NB4 (cell line): ENCODE measurements at places on chromosomes 12 and 14.

- peak; percentile 69 for DNase-seq
Observed at GRCh38 chr12:662566-663292, 516 bp downstream of the NINJ2 start.

DNA sequence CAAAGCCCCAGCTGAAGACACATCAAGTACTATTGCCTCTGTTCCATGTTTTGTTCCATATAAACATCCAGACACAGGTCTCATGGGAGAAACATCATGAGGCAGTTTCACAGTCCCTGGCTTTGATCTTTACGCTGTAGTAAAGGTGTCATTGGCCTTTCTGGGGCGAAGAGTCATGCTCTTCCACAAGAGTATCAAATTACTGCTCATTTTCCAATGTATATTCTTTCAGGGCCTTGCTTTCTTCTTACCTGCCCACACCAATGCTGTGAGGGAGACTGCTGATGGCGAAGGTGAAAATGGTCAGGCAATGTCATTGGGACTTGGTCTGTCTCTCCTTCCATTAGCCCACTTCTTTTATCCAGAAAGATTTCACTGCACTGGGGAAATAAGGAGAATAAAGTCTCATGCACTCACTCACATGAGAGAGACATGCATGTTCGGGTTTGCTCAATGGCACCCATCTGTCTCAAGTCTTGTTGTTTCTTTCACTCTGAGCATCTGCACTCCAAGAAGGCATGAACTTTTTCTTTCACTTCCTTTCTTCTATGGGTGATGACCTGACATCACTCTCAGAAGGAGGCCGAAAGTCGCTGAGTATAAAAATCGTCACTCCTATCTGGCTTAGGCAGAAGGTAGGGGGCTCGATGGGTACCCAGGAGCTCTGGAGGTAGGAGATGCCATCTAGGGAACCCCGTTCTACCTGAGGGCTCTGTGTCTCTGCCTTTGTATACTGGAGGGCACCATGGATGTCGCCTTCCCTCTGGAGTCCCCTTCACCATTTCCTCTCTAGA is 1.3 kb upstream of the JDP2 start:
- DNase-seq = peak; percentile 28

DNA sequence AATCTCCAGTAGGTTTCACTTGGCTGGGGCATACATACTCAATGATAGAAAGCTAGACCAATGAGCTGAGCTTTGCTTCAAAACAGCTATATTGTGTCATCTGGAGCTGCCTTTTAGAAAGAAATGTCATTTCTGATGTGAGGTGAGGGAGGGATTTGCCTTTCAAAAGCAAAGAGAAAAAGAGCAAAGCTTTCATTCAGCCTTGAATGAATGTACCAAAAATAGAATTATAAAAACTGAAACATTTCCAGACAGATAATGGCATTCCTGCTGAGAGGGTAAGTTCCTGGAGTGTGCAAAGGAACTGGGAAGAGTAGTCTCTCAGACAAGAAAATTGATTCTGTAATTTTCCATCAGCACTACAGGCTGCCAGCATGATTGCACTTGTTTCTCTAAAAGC is 710.0 kb downstream of the LRFN5 start:
- DNase-seq = no peak

DNA sequence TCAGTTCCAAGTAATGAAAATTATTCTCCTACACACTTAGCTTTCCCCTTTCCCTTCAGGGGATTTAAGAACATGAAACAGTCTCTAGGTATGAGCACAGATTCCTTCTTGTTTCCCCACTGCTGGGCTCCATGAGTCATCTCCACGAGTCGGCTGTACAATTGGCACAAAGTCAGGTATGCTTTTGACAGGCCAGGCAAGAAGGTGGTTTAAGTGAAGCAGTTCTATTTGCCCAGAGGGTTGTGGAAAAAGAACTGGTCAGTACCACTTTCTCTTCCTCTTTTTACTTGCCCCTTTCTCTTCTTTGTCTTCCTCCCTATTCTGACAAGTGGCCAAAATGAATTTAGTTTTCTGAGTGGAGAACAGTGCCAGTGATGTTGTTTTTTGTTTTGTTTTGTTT is 16.3 kb downstream of the DYNC1H1 start:
- DNase-seq = peak; percentile 40

- DNase-seq = no peak
Observed at GRCh38 chr12:25200703-25201102, 5.7 kb downstream of the ETFRF1 start.

- DNase-seq = no peak
Observed at GRCh38 chr14:58297412-58297761, 968 bp upstream of the ARID4A start.

DNA sequence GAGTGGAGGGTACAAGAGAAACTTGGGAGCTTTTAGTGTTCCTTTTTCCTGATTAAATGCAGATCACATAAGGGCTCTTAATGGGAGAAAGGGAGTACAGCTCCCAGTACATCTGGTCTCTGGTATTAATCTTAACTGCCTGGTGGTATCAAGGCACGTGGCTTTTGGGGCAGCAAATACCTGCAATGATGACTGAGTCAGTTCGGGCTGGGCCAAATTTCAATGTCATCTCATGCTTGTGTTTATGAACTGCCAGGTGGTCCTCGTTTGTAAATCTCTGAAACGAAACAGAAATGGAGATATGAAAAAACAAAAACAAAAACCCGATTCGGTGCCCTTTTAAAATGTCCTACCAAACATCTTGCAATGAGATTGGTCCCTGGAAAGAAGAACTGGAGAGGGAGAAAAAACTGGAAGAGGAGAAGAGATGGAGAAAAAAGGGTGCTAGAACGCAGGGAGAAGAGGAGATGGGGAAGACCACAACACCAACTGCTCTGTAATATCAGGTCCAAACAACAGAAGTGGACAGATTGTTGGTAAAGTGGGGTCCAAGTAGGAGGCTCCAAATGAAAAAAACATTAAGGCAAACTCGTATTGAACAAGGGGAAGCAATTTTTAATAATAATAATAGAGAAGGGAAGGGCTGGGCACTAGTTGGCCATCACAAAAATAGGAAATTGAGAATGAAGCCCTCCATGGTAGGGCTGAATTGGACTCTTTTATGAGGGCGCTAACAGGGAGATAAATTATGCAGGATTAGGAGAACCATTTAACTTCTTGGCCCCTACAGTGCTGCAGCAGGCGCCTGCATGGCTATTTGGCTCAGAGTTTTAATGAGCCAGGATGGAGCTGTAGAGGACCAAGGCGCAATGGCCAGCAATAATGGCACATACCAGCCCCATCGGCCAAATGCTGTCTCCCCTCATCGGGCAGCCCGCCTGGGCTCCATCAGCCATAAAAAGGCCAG is 45.4 kb upstream of the NPFF start:
- DNase-seq = no peak

- peak; percentile 3 for DNase-seq
Observed at GRCh38 chr14:36207500-36207899, 31.0 kb upstream of the PTCSC3 start.

- no peak for DNase-seq
Observed at GRCh38 chr14:96602186-96602585, 100.0 kb downstream of the PAPOLA start.

DNA sequence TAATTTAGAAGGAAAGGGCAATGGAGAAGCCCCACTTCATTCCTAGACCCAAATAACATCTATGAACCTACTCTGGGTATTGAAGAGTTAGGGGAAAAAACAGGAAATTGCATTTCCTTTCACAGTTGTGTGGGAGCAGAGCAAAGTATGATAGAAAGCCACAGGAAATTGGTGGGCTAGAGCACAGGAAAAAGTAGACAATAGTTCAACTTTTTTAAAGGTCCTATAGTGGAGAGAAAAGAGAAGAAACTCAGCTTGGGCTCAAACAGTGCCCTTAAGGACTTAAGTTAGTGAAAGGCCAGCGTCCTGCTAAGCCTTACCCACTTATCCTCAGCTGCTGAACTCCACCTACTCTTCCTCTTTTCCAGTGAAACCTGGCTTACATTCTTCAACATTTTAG is 258.1 kb downstream of the DPY19L2 start:
- peak; percentile 87 for DNase-seq

- peak; percentile 85 for DNase-seq
Observed at GRCh38 chr14:92585981-92586937, 72.7 kb downstream of the RIN3 start.

DNA sequence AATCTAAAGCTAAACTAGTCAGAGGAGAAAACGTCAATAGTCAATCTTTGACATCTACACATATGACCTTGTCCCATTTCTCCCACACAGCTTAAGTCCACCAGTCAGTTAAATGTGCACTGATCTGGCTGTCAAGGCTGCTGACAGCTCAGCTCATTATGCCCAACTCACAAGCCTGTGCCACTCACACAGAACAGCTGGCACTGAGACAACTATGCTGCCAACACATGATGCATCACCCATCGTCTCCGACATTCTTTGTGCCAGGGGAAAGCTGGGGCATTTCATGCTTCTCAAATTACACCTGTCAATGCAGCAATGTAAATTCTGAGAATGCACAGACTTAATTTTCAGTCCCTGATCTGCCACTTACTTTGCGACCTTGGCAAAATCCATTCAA is 25.3 kb downstream of the GNS start:
- no peak for DNase-seq

DNA sequence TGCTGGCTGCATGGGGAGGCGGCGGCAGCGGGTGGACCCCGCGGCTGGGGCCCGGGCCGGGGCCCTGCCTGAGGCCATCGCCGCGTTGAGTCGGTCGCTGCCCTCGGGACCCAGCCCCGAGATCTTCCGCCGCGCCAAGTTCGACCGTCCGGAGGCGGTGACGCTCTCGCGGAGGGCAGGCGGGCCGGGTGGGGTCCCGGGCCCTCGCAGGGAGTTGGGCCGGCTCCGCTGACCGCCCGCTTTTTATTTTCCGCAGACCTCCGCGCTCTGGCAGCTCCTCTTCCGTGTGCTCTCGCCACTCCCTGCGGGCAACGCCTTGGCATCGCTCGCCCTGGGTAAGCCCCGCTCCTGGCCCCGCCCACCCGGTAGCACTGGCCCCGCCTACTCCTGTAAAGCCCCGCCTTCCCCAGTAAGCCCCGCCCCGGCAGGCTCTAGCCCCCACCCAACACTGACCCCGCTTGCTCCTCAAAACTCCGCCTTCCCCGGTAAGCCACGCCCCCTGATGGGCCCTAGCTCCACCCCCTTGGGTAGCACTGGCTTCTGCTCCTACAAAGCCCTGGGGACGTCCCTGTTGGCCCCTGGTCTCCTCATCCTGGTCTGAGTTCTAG is 424 bp downstream of the TEDC1 start:
- peak; percentile 82 for DNase-seq

GRCh38 chr14:94581127-94581999 is at the start of gene SERPINA5:
Gene SERPINA5 (plus strand): TSS chr14:94581426. CDS start chr14:94587363, 5,937 bp downstream.
- peak; percentile 3 for DNase-seq

- DNase-seq = no peak
Observed at GRCh38 chr12:1845427-1845826, 25.1 kb downstream of the LRTM2 start.

DNA sequence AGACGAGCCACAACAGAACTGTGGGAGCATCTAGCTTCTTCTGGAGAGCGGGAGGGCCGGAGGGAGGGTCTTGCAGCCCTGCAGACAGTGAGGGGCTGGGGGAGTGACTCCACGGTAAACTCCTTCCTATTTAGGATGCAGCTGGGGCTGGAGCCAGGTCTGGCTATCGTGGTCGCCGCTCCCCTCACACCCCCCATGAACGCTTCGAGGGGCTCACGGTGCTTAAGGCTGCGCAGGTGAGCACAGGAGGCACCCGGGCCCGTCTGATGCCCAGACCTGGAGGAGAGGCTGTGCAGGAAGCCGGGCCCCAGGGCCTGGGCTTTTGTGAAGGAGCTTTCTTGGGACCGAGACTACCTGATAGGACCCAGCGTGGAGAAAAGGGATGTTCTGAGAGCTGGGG is 3.9 kb upstream of the GNB3 start:
- no peak for DNase-seq

- DNase-seq = no peak
Observed at GRCh38 chr12:5102806-5103205, 59.1 kb downstream of the KCNA5 start.

DNA sequence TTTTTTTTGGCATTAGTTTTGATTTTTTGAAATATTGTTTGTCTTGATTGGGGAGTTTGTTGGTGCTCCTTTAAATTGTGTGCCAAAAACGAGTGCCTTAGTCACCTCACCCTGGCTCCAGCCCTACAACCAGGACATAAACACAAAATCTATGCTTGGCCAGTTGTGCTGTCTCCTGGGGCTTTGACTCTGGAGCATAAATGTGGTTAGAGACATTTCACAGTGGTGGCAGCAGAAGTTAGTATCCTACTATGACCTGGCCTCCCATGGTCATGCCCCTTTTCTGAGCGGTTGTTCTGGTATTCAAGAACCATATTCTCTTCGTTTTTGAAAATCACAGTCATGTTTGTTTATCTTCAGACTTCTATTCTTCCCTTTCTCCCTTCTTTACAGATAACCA is 70.7 kb upstream of the PSMA6 start:
- no peak for DNase-seq

DNA sequence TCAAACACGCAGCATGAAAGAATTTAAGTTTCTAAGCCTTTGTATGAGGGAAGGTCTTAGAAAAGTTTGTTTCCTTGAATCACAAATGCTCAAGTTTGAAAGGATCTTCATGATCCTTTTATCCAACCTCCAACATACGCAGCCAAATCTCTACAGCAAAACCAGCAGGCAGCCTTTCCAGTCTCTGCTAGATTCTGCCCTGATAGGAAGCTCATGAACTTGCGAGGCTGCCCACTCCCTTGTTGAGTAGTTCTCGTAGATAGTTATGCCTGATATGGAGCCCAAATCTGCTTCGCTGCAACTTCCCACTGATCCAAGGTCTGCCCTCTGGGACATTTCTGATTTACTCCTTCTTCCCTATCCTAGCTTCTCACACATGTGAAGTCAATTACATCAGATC is 272.9 kb downstream of the EGLN3 start:
- no peak for DNase-seq

- DNase-seq = no peak
Observed at GRCh38 chr12:121595520-121595919, 14.7 kb upstream of the KDM2B start.

DNA sequence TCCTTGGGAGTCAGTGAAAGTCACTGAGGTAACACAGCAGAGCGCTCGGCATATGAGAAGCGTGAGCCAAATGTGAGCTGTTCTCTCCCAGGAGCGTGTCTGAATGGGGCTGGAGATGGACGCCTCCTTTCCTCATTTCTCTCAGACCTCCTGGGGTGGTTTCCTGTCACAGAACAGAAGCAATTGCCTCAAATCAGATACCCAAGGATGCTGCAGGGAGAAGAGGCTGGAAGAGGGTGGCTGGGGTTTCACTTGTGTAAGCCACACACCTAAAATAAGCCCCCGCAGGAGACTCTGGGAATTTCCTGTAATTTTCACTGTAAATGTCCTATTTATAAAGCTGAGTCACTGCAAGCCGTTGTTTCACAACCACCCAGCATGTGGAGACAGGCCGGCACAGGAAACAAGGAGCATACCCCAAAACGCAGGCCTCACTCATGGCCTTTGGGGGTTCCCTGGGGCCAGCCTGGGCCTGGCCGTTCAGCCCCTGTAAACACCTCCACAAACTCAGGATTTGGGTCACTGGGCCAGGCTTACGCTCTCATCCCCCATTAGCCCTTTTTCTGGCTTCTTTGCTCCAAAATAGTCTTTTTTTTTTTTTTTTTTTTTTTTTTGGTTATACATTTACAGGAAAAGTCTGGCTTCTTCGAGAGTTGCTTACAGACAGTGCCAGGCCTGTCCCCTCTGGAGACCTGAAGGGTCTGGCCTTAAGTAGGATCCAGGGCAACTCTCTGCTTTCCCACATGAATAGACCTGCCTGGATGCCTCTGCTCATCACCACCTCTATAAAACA is 55.3 kb downstream of the VCPKMT start:
- peak; percentile 93 for DNase-seq

GRCh38 chr14:88194531-88194930 is 128.5 kb downstream of the KCNK10 start:
- no peak for DNase-seq
